Tibial artery (tissue), 4 donors: ENCODE measurements at places on chromosomes 1 and 21.
A peak's percentile ranks its signal among the peaks of the same experiment; 100 is the strongest.

GRCh38 chr1:49351768-49352167 lies 575.1 kb upstream of the BEND5 start:
- H3K27me3 ChIP-seq: no peaks in the 10 kb centered on the region
- H3K4me1 ChIP-seq: no peaks in the 10 kb centered on the region
- H3K36me3 ChIP-seq: no peaks in the 10 kb centered on the region
- DNase-seq: no peak

DNA sequence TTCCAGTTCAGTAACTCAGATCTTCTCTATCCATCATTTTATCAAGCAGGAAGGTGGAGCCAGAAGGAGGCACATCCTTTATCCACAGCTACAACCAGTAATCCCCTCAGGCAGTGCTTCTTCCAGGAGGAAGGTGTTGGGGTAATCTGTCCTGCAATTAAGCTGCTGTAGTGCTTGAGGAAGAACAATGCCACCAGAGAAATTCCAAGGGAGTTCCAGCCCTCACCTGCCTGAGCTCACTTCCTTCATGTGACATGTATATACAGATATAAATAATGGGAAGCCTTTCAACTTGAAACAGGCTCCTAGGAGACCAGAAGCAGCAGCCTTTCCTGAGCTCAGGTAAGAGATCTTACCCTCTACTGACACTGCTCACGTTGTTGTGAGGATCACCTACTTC lies 2.2 kb upstream of the IL20 start:
- no peak overlapping the region for H3K4me3 ChIP-seq
- no peaks in the 10 kb centered on the region for H3K27me3 ChIP-seq
- no peak overlapping the region for H3K27ac ChIP-seq
- no peak for DNase-seq
- H3K4me1 ChIP-seq: no peaks in the 10 kb centered on the region

DNA sequence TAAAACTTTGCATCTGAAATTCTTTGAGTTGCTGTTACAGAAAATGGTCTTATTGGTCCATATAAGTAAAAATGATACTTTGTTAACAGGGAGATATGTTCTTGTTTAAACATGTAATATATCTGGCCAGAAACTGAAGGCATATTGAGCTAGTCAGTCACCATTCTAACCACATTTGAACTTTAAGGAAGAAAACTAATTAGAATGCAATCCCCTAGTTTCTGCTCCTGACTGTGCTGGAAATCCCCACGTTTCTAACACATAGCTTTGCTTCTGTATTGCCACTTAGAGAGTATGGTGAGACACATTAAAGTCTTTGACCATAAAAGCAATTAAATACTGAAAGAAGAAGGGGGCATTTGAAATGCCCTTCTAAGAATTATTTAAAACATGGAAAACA lies 32.1 kb upstream of the HIVEP3 start:
- no peaks in the 10 kb centered on the region for H3K36me3 ChIP-seq
- H3K4me1 ChIP-seq: no peaks in the 10 kb centered on the region
- no peak for DNase-seq
- H3K4me3 ChIP-seq: no peak overlapping the region

- H3K4me1 ChIP-seq: no peaks in the 10 kb centered on the region
- H3K4me3 ChIP-seq: no peak overlapping the region
These were observed 28.1 kb downstream of the KMO start for GRCh38 chr1:241560146-241560848.

- H3K27ac ChIP-seq: no peak overlapping the region
- H3K27me3 ChIP-seq: peaks cover 26% of the 10 kb centered on the region
- H3K4me1 ChIP-seq: peaks cover 20% of the 10 kb centered on the region
- H3K36me3 ChIP-seq: no peaks in the 10 kb centered on the region
- H3K4me3 ChIP-seq: no peak overlapping the region
These were observed 13.7 kb downstream of the MYOG start for GRCh38 chr1:203072002-203072602.

- H3K36me3 ChIP-seq: no peaks in the 10 kb centered on the region
- no peaks in the 10 kb centered on the region for H3K27me3 ChIP-seq
- H3K4me1 ChIP-seq: no peaks in the 10 kb centered on the region
These were observed 411.4 kb upstream of the DEPDC1 start for GRCh38 chr1:68908316-68908715.

DNA sequence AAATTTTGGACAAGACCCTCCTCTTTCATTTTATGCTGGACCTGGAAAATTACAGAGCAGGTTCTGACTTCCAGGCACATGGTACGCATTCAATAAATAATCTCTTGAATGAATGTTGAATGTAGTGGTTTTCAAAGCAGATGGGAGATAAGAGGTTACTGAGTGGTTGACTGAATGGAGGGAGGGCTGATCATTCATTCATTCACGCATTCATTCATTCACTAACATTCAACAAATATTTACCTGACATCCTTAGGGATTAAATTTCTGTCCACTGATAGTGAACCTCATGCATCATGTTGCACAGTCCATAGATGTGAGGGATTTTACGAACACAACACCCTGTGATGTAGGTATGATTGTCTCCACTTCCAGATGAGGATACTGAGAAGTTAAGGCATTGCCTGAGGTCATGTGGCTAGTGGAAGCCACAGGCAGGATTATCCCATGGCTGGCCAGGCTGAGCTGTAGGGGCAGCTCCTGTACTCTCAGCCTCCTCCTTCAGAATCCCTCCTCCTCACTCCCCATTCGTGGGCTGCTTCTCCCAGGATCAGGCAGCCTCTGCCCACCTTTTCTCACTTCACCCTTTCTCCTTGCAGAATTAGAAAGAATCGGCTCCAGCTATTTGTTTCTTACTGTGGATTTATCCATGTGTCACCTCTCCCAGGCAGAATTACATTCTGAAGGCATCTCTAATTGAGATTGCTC lies 48.4 kb upstream of the ATP5PO start:
- no peak for DNase-seq
- no peaks in the 10 kb centered on the region for H3K27me3 ChIP-seq
- no peaks in the 10 kb centered on the region for H3K36me3 ChIP-seq
- H3K27ac ChIP-seq: no peak overlapping the region
- H3K4me3 ChIP-seq: no peak overlapping the region

GRCh38 chr1:225655509-225656258 lies 2.8 kb upstream of the ENAH start:
- no peaks in the 10 kb centered on the region for H3K27me3 ChIP-seq
- peak overlapping the region; percentile 100 for H3K27ac ChIP-seq
- H3K36me3 ChIP-seq: no peaks in the 10 kb centered on the region
- peak; percentile 76 for DNase-seq
